ENCODE measurements at places on chromosomes 12 and 14.

DNA sequence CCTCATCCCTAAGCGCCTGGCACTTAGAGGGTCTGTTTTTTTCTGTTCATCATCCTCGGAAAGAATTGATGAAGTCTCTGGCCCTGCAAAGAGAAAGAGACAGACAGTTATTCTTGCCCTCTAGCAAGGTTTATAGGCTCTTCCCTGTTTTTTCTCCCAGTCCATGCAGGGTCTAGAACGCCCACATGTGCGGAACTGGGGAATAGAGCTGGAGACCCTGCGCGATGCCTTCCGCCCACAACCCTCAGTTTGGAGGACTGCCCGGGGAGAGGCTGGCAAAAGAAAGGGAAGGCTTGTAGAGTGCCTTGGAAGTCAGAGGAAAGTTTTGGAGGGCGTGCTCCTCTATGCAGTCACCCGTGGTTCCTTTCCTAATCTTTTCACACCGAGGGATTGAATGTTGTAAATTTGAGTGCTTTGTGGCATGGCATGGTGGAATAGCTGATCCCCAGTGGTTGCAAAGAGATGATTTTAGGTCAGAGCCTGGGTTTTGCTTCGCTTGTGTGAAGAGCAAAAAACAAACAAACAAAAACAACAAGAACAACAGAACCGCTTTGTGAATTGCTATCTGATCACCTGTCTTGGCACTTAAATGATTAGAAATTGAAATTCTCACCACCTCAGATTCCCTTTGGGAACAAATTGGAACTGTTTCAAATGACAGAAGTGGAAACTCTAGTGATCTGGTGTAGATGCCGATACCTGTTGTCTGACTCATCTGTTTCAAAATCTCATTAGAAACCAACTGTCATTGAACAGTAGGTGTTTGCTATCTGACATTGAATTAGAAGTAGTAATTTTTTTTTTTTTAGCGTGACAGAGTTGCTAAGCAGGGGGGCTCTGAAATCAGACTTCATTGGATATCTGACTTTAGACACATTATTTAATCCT, 947 bp downstream of the GAS2L3 start:
- DNase-seq = no peak

DNA sequence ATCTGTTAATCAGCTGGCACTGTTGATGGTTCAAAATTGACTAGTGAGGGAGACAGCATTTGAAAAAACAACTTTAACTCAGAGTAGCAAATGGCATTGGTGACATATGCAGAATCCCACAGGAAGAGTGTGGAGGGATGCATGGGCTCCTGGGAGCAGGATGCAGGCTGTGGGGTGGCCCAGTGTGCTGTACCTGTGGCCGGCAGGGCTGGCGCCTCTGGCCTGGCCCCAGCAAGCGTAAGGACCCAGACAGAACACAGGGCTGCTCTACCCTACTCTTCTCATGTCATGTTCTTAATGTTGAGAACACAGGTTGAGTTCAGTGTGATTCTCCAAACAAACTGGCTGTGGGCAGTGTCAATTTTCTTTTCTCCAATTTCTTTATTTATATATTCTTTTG, 33.4 kb downstream of the DDX51 start:
- DNase-seq = no peak

GRCh38 chr12:116613256-116613655, 54.1 kb downstream of the MAP1LC3B2 start:
- DNase-seq = no peak

- DNase-seq = no peak
Measured at GRCh38 chr12:95820096-95820703, 29.6 kb upstream of the NTN4 start.

DNA sequence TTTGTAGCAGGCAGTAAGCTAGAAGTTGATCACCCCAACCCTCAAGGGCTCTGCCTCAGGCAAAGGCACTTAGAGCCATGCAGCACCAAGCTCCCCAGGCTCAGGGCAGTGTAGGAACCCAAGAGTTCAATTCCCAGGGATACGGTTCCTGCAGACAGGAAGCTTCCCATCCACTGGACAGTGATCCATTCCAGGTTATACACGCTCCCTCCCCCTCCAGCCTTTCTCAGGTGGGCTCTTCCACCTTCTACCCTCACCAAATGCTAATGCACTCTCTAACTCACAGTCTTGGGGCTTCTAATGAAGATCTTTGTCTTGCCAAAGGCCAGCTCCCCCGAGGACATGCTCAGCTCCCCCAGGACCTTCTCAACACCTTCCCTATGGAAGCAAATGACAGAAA, 12.7 kb downstream of the MYO1A start:
- no peak for DNase-seq
